ENCODE measurements at places on chromosomes 11 and 22.

- DNase-seq: no peak
These were observed at the start of gene SH3BP1 for GRCh38 chr22:37639070-37639760. SH3BP1 (plus strand) TSS chr22:37639669; CDS start chr22:37639788, 119 bp downstream.

DNA sequence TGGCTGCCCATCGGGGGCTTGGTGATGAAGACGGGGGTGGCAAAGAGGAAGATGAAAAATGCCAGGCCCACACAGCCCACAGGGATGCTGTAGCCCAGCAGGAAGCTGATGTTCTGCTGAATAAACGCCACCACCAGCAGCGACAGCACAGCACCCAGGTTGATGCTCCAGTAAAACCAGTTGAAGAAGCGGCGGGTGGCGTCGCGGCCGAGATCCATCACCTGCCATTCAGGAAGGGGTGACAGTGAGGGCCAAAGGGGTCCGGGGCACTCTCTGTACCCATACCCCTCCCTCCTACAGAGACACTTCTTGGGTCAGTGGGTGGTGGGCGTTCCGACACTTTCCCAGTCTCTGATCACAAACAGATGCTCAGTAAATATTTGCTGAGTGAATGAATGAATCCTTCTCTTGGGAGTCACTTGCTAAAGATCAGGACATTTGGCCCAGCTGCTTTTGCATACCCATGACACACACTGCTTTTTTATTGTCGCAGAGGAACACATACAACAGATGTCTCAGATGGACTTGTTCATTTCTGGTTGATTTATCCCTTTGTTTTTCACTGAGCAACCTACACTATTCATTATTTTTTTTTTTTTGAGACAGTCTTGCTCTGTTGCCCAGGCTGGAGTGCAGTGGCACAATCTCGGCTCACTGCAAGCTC is 5.2 kb downstream of the SLC15A3 start:
- no peak for DNase-seq

GRCh38 chr11:113591117-113591516 is 115.0 kb downstream of the TMPRSS5 start:
- DNase-seq: no peak

DNA sequence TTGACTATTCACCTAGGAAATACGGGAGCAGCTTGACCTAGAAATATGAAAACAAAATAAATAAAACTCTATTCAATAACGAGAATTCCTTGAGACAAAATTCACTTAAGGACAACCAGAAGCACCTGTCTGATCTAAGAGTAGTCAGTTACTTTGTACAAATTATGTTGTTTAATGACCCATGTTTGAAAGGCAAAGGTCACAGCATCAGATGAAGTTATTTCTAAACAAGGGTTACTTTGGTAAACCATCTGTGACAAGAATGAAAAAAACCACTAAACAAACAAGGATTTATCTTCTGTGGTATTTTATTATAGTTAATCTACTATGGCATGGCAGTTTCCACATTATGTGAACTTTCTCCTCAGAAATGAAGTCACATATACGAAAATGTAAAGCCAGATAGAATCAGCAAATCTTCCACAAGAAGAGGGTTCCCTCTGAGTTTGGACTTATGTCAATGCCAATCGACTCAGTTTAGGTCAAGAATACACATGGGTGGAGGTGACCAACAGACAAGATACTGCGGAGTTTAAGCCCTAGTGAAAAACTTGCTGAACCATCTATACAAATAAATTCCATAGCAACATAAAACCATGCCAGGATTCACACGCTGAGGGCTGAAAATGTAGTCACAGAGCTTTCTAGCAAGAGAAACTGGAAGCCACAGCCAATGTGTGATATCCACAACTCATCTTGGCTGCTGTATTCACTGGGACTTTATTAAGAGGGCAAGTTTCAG is 53.4 kb downstream of the NCAPD3 start:
- no peak for DNase-seq

DNA sequence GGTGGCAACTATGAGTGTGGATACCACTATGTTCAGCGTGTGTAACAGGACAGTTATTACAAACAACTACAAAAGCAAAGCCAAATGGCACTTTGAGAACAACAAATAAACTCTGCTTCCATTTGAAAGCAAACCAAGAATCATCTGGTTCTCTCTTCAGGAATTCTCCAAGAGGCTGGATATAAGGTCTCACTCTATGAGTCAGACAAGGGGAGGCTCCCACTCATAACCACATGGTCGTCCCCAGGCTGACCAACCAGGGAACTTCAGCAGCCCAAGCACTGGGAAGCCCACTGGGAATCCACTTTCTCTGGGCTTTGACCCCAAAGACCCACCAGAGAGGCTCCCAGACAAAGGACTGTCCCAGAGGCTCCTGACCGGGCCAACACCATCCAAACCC is 35.3 kb downstream of the DGCR2 start:
- DNase-seq: peak; percentile 19

DNA sequence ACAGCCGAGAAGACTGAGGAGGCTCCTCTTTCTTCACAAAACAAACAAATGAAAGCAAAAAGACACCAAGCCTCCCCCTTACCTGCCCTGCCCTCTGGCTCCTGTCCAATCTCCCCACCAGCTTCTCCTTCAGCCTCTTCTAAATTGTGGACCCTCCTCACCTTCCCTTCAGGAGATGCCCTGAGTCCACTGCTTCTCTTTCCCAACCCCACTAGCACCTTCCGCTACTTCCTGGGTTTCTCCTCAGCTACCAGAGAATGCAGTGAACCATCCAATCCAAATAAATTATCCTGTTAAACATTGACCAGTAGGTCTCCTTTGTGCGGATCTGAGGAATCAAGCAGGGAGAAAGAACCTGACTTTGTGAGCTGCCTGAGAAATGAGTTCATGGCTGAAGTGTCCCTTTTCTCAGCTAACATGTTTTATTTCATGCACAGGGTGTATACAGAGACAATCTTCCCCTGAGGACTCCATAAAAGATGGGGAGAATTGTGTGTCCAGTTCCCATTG is 63.2 kb upstream of the VPREB1 start:
- no peak for DNase-seq

- DNase-seq: no peak
These were observed 3.9 kb downstream of the FDX1 start for GRCh38 chr11:110433393-110434333.

DNA sequence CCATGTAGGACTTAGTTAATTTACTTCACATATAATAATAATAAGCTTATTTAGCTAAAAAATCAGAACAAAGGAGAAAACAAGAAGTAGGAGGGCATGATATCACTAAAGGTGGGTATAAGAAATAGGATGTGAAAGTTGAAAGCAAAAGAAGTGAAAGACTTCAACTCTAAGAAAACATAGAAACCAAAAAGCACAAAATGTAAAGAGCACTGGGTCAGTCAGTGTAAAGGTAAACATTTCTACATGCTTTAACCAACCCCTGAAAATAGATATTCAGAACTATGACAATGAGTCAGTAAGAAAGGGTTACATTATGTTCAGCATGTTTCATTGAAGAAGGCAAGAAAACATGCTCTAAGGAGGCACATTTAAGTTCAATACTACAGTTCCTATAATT is 298.8 kb downstream of the SWAP70 start:
- DNase-seq: no peak

DNA sequence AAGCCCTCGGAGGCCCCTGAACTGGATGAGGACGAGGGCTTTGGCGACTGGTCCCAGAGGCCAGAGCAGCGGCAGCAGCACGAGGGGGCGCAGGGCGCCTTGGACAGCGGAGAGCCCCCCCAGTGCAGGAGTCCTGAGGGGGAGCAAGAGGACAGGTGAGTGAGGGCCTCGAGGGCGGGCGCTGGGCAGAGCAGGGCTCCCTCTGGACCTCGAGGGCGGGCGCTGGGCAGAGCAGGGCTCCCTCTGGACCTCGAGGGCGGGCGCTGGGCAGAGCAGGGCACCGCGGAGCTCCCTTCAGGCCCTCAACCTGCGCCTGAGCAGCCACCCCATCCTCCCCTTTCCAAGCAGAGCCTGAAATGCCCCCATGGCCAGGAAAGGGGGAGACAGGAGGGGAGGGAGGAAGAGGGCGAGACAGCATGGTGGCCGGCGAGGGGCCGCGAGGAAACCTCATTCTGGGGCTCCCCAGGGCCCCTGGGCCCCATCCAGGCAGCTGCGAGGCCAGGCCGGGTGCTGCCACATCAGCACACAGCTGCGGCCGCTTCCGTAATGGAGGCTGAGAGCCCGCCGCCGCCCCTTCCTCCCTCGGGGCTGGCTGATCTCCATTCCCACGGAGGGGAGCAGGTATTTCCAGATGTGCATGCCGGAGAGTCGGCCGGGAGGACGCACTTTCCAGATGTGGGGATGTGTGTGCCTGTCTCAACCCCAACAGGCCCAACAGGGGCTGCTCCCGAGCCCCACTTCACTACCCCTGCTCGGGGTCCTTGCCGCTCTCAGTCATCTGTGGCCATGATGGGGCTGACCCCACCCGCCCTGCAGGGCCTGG is 10.0 kb downstream of the PRR33 start:
- no peak for DNase-seq

GRCh38 chr11:127965939-127966668 is 621.3 kb downstream of the ETS1 start:
- DNase-seq: no peak

GRCh38 chr11:72808331-72808798 is 5.8 kb upstream of the ATG16L2 start:
- DNase-seq: peak; percentile 24

DNA sequence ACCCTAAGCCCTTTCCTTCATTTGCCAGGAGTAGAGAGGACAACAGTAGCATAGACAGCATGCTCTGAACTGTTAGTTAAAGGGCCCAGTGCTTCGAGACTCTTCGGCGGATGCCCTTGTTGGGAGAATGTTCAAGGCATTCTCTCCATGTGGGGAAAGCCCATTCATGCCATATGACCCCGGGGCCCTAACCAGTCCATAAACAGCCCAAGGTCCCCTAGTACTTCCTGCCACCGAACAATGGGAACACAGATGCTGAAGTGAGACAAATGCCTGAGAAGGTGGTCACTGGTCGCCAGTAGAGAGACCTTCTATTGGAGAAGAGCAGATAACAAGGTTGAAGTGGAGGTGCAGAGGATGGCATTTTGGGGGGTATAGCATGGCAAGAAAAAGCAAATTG is 80.7 kb downstream of the FLI1 start:
- no peak for DNase-seq

GRCh38 chr22:50361688-50362087 is 18.6 kb downstream of the PPP6R2 start:
- no peak for DNase-seq

DNA sequence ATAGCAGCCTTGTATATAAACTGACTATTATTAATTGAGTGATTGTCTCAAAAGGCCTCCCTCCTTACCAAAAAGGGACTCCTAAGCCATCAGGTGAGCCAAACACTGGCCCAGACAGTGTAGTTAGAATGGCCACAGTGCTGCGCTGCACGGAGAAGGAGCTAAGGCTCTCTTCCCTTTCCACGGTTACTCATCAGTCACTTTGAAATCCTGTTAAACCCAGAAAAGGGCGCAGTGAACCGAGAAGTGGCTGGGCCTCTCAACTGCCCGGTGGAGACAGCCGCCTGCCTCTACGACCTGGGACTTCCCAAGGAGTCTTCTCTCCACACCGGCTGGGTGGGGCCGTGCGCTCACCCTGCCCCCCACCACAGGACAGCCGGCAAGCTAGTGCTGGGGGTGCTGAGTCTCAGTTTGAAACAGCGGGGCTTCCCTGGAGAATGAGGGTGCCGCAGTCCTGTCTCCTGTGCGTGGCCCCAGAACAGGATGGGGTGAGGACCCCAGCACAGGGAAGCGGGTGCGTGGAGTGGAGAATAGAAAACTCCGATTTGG is 1.3 kb downstream of the MYH9 start:
- peak; percentile 21 for DNase-seq

DNA sequence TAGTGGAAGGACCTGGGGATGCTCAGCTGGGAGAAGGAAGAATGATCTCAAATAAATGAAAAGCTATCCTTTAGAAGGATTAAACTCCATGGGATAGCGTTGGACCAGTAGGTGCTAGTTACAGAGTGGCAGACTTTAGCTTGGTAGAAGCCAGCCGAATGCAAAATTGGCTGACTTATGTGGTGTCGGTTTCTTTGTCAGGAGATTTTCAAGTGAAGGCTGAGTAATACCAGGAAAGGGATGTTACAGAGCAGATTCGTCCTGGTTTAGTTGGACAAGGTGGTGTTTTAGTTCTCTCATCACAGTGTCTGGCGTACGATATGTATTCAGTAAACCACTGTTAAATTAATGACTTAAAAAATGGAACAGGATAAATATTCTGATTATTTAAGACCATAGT is 26.0 kb downstream of the FDX1 start:
- no peak for DNase-seq

GRCh38 chr11:8138526-8138925 is 30.3 kb downstream of the RIC3 start:
- no peak for DNase-seq

DNA sequence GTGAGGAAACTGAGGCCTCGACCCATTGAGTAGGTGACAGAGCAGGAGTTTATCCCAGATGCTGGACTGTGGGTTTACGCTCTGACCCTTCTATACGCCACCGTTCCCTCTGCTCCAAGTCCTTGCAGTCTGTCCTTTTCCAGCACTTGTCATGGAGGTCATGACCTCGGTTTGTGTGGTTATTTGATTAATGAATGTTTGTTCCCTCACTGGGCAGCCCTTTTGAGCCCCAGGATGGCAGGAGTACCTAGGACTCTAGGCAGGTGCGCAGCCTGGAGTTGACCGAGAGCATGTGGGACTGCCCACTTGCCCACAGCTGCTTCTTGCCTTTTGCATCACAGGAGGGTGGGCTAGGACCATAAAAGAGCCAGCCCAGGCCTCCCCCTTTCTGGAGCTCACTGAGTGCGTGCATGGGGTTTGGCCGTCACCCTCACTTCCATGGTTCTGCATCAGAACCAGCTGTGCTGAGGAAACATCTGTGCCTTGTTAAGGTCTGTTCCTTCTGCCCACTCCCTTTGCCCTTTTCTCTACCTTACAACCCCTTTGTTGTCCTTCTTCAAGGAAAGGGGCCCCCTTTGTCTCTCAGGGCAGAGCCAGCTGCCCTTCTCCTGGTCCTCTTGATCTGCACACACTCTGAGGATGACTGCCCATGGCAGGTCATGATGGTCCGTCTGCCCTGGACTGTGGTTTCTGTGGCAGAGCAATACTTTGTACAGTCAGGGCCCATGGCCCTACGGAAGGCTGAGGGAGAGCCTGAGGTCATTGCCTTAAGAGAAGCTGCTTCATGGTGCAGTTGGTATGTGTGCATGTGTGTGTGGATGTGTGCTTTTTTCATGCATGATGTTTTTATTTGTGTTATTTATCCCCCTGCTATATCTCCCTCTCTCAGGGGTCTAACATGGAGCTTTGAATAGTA is 38.2 kb downstream of the BMAL1 start:
- peak; percentile 15 for DNase-seq

- no peak for DNase-seq
These were observed at the start of gene INPPL1 for GRCh38 chr11:72224564-72225410. INPPL1 (plus strand) TSS chr11:72224767; CDS start chr11:72224985, 218 bp downstream.
